NCI-H2081 treated with DMSO at 0.1 percent for 48 hours (cell line): ENCODE measurements at places on chromosomes 16 and 17.

- no peak for DNase-seq
Observed at GRCh38 chr17:65485388-65486299, 75.8 kb downstream of the AXIN2 start.

DNA sequence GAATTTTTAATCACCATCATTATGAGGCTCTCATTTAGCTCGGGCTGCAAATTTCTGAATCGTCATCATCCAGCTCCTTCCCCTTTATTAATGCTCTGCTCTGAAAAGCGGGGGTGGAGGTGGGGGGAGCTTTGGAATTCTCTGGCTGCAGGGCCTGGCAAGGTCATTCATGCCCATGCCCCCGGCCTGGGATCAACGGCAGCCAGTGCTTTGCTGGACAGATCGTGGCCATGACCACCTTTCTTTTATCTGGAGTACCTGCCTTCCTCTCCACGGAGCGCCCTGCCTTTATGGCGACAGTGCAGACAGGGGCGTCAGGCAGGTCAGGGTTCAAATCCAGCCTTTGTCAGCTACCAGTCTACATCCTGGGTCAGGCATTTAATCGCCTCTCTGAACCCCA lies 5.1 kb upstream of the CPSF4L start:
- no peak for DNase-seq

- DNase-seq, result no peak
Observed at GRCh38 chr16:87017371-87018012, 299.7 kb downstream of the C16orf95 start.

GRCh38 chr17:48051706-48052486 lies 3.7 kb downstream of the NFE2L1 start:
- DNase-seq, result no peak
